Iris pigment epithelial cell (primary cell): ENCODE measurements at places on chromosomes 2 and 18.

- DNase-seq: peak; percentile 52
These were observed 61.4 kb downstream of the DYM start for GRCh38 chr18:49399003-49399402.

- peak; percentile 86 for DNase-seq
These were observed 113.5 kb downstream of the NYAP2 start for GRCh38 chr2:225512876-225513540.

- DNase-seq: no peak
These were observed 5.5 kb upstream of the TUBB6 start for GRCh38 chr18:12302391-12303147.

GRCh38 chr18:8324343-8325065 lies 284.7 kb upstream of the RAB12 start:
- no peak for DNase-seq

DNA sequence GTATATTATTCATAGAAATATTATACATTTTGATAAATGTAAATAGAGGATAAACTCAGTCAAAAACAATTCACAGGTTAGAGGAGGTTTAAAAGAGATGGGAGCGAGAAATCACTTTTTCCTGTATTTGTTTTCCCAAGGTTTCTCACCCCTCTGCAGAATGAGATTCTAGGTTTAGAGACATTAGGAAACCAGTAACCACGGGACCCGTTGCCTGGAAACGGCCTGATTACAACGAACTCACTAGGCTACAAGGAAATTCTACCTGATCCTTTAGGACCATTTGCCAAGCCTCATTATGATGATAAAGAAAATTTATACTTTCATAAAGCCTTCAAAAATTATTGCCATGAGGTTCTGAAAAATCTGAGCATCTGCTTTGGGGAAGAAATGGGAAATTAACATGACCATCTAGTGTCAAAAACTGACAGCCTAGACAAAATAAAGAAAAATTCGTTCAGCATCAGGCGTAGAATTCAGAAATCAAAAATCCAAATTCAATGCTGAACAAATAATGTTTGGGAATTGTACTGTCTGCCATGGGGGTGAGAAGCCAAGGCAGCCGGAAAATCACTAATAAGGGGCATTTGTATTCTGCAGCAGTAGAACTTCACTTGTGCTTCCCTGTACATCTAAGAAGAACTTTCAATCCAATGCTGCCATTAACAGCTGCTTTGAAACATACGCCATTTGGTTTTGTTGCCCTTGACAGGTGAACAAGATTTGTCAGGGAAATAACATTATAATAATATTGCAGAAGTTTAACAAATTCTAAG lies 262.3 kb downstream of the NRXN1 start:
- no peak for DNase-seq

DNA sequence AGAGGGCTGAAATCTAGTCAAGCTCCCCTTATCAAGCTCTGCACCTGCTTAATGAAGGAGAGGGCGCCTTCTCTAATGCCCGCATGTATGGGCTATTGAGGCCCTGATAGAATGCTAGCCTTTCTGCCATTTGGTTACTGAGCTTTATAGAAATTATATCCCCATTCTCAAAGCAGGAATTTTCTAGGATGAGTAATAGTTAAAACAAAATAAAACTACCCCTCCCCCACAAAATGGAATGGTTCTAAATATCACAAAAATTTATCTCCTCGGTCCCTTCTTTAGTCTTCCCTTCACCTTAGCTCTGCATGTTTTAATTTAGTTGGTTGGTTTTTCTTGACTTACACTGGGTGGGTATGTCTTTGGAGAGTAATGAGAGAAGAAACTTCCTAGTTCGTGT lies 37.7 kb downstream of the CD28 start:
- no peak for DNase-seq

- DNase-seq: no peak
These were observed 52.2 kb upstream of the PTPRM start for GRCh38 chr18:7514796-7515440.

DNA sequence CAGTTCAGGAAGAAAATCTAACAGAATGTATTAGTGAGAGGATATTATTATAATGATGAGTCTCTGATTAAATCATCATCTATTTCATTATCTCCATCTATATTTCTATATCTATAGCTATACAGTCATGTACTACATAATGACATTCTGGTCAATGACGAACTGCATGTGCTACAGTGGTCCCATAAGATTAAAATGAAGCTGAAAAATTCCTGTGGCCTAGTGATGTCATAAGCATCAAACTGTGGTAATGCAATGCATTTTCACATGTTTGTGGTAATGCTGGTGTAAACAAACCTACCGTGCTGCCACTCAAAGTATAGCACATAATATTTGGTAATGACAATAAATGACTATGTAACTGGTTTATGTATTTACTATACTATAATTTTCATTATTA lies 1127.9 kb upstream of the CHAC2 start:
- DNase-seq: peak; percentile 78
